ENCODE measurements at places on chromosomes 7 and 10.

- peak; percentile 33 for DNase-seq
These were observed 789 bp downstream of the TCF7L2 start for GRCh38 chr10:112950714-112951358.

DNA sequence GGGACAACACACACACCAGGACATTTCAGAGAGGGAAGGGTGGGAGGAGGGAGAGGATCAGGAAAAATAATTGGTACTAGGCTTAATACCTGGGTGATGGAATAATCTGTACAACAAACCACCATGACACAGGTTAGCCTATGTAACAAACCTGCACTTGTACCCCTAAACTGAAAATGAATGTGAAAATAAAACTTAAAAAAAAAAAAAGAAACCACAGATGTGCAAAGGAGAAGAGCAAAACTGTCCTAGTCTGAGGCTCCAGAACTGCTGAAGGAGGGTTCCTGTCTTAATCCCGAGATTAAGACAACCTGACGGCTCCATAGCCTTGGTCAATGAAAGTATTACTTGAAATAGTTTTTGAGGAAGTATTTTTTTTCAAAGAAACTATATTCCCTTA lies 423.0 kb downstream of the NEBL start:
- no peak for DNase-seq

DNA sequence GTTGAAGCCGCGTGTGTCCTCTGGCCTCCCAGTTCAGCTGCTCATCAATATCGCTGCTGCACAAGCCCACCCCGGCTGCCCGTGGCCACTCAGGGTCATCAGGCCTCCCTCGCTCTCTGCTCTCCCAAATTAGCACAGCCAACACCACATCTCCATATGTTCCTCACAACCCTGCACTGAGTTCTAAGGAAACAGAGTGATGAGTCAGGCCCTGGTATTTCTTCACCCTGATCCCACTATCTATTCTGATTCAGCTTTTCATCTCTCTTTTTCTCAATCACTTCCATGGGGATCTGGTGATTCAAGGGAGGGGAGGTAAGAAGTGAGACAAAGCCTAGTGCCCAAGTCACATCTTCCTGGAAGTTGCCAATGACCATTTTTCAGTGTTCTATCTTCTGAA lies 23.8 kb downstream of the CYTH3 start:
- no peak for DNase-seq

DNA sequence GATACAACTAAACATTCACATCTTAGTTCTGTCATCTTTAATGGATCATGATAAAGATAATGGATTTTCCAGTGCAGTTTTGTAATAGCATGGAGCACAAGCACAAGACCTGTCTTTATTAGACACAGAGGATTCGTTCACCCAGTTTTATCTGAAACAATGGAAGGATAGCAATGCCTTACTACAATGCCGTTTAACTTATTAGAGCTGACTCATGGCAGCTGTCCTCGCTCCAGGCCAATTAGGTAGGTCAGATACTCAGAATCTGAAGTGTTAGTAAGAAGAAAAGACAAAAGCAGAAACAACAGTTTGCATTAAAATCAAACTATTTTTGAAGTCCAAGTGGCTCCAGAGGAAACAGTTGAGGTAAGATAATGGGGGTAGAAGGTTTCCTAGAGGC lies 12.8 kb downstream of the OR13A1 start:
- no peak for DNase-seq

GRCh38 chr7:94393246-94394108 lies 1.2 kb upstream of the COL1A2 start:
- DNase-seq, result no peak
